ENCODE measurements at places on chromosomes 11 and 22.

DNA sequence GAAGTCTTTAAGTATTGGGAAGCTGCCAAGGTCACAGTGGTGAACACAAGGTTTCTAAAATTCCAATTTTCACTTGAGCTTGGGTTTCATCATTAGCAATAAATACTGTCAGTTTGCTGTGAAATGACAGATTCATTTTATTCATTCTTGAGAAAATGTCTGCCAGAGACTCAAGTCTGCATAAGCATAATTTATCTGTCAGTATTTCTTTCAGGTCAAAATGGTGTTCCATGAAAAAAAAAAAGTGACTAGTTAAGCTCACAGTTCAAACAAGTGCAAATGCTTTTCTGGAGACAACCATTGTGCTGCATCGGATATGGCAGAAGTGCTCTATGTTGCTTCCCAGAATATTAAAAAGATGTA lies 8.1 kb upstream of the GDPD5 start:
- DNase-seq: no peak

GRCh38 chr11:4577761-4578160 lies 3.8 kb upstream of the OR52I2 start:
- no peak for DNase-seq

GRCh38 chr11:118206391-118207031 lies 18.3 kb downstream of the JAML start:
- DNase-seq: no peak

DNA sequence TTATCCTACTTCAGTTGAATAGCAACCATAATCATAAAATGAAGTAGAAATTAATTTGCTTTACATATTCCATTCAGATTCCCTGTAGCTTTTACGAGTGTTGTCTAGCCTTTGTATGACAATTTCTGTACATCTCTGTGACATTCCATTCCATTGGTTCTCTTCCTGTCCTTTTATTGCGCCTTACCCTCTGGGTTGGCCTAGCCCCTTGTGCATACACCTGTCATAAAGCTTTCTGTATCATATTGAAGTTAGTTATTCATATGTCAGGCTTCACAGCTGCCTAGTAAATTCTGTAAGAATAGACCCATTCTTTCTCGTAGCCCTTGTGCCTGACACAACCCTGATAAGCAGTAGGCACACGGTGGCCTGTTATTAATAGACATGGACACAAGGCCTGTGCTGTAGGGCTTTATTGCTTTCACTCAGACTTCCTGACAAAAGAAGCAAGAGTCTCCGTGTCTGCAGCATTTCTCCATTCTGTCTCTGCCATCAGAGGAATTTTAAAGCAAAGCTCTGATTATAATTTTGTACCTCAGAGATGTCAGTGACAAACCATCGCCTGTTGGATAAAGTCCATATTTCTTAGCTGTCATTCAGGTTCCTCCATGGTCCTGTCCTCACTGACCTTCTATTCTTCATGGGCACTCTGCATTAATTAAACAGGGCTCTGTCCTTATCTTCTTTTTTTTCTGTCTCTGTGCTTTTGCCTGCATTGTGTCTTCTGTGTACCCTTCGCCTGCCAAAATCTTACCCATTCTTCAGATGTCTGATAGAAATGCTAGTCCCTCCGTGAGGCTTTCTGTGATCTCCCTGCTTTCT lies 49.4 kb downstream of the BID start:
- DNase-seq: no peak

DNA sequence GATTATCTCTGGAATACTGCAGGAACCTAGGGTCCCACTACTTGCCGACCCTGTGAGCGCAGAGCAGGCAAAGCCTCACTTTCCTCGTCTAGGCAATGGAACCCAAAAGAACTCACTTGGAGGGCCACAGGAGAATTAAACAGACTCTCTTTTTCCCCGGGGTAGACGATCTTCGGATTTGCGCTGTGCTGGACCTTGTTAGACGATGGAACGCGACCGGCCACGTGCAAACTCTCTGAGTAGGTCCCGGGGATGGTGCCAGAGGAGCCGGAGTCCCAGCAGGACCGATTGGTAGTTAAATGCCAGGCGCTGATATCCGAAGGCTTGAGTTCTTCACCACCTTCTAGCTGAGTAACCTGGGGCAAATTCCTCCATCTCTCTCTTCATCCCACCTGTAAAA lies 1.0 kb upstream of the SLC1A2 start:
- DNase-seq: no peak

- no peak for DNase-seq
Observed at GRCh38 chr11:15053191-15053685, 20.2 kb upstream of the CALCB start.

- peak; percentile 90 for DNase-seq
Observed at GRCh38 chr22:37187891-37188761, at the start of gene C1QTNF6. Gene C1QTNF6 (minus strand): TSS chr22:37188247. CDS start chr22:37188213, 34 bp downstream.

DNA sequence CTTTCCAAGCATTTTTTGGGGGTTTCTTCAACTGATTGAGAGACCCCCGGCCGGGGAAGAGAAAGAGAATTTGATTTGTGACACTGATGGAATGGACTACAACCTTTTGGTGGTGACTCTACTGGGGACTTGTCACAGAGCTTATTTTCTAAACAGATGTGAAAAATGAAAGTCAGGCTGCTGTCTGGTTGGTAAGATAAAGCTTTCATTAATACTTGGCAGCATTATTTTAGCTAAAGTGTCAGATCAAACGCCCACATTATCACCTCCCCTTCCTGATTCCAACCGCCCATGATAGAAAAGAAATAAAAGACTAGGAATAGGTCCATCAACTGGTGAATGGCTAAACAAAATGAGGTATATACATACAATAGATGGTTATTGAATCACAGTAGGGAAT lies 45.6 kb upstream of the EHF start:
- DNase-seq: no peak

DNA sequence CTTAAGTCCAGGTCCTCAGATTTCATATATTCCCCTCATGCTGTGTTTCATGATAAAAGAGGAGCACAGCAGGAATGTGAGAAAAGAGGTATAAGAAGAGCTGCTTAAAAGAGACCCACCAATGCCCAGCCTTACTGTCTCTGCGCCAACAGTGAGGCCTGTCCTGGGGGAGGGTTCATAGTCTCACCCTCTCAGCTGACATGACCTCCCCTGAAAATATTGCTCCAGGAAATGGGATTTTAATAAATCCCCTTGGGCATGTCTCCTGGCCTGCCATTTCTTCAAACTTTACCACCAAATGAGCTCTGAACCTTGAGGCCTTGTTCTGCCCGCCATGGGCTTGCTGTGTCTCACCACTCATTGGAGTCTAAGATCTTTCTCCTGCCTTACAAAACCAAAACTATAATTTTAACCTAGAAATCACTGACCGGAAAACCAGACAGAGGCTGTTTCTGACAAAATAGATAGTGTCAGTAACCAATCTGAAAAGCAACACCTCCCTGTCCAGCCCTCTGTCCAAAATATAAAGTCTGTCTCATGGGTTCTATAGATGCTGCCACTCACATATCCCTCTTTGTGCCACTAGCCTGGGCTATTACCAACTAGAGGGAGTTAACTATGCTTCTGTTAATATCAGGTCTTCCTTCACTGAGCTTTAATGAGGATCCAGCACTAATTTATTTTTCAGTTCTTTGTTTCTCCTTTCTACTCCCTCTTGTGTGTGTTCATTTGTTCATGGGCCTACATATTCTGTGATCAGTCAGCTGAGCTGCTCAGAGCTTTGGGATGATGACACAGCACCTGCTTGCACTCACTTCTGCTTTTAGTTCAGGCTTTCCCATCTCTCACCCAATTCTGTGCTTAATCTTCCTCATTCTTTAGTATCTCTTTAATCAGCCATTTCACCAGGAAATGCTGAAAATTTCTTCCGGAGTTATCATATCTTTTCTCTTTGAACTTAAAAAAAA lies at the start of gene OR2AG2:
Gene OR2AG2, minus strand, starts transcription at position 51 of the 968 bp plus-strand sequence. CDS start 3,019 bp downstream, outside the sequence.
- DNase-seq: no peak

Data from right hindlimb (tissue), 1 donor.